ENCODE measurements at places on chromosomes 2 and 18.
A peak's percentile ranks its signal among the peaks of the same experiment; 100 is the strongest.

GRCh38 chr2:27954771-27955383 lies 64.3 kb downstream of the BABAM2 start:
- peak; percentile 84 for DNase-seq

DNA sequence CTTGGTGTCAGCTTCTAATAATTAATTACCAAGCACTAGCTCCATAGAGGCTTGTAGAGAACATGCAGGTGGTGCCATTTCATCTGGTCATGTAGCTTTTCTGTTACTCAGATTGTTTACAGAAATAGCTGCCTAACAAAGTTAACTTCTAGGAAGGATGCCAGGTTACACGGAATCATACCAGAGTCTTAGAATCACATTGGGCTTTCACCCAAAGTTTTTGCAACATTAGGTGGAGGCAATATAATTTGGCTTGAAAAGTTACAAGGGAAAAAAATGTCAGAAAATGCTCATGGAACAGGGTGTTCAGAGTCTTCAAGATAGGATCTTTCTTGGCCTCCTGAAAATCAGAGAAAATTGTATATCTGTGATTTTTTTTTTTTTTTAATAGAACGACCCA lies 135.6 kb downstream of the ARHGAP15 start:
- peak; percentile 72 for DNase-seq

- no peak for DNase-seq
These were observed 117.0 kb upstream of the EPAS1 start for GRCh38 chr2:46180189-46180588.

DNA sequence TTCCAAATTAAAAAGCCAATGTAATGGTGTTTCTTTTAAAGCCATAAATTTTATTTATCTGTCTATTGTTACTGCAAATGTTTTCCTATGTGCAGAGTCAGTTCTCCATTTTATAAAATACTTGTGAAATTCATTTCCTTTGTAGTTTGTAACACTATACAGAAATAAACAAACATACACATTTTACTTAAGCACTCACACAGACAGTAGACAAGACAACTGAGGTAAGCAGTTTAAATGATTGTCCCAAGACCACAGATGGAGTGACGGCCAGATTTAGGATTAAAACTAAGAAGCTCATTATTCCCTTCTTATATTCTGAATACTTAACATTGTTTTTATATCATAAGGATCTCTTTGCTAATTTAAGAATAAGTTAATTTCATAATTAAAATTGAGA lies 100.9 kb downstream of the BAZ2B start:
- no peak for DNase-seq

GRCh38 chr2:50596515-50596914 lies 435.4 kb downstream of the NRXN1 start:
- DNase-seq, result no peak

DNA sequence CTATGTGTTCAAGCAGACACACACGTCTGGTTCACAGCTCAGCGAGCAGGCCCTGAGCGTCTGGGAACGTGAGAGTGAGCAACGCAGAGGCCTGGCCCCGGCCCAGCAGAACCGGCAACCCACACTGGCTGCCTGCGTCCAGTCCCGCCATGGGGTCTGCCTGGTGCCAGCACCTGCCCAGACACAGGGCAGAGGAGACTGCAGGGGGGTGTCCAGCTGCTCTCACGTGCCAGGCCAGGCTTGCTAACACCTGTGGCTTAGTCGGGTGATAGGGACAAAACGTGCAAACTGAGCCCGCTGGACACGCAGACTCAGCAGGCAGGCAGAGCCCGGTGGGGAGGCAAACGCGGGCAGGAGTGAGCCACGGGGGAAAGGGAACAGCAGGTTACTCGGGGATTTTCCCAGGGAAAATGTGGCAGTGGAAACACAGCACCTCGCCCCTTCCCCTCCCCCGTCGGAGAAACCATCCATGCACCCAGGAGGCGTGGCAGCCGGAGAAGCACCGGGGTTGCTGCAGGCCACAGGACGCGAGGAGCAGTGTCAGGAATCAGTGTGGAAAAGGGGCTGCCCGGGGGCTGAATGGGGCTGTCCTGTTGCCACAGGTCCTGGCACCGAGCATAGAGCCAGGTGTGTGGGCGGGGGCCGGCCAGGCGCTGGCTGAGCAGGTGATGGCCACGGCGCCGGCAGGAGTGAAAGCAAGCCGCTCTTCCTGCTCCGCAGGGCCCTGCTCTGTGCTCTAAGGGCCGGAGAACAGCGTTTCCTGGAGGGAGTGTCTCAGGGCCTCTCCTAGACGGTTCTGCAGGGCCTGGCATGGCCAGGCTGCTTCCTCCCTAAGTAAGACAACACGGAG lies 154.7 kb downstream of the HDAC4 start:
- no peak for DNase-seq

- peak; percentile 4 for DNase-seq
These were observed 30.1 kb upstream of the FMNL2 start for GRCh38 chr2:152304836-152305235.

- DNase-seq, result no peak
These were observed 6.1 kb upstream of the TMEM185B start for GRCh38 chr2:120229341-120229740.

GRCh38 chr2:23482188-23482587 lies 97.2 kb downstream of the KLHL29 start:
- DNase-seq, result no peak

DNA sequence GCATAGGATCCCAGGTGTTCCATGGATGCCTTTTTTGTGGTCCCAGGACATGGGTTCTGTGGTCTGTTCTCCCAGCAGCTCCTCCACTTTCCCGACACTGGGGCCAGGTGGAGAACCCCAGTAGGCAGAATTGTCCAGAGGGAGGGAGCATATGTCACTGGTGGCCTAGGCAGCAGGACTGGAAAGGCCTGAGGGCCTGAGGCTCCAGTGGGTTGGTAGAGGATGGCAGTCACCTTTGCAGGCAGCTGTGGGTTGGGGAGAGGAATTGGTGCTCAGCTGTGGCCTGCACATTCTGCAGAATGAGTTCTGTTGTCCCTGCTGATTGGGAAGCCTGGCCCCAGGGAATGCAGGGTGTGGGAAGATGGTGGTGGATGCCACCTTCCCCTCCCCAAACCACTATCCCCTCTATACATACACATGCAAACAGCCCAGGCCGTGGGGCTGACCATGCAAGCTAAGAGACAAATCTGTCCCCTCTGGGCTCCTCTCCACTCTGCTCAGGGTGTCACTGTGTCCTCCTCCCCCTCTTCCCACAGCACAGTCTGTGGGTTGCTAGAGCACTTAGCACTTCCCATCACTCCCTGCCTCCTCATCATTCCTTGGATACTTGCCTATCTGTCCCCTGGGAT lies 11.4 kb downstream of the CTIF start:
- no peak for DNase-seq

DNA sequence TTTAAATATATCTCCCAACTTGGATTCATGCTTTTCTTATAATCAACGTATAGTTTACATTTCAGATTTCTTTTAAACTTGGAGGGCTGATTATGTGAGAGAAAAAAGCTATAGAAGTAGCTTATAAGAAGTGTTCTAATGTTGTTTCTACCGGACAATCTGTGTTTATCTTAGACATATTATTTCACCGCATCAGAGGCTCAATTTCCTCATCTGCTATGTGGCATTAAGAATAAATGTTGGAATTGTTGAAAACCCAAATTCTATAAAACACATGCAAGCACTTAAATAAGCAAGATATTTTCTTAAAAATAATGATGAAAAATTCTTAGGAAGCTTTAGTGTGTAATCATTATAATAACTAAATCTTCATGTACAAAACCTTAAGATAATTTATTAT lies 407.9 kb downstream of the HRH4 start:
- no peak for DNase-seq

DNA sequence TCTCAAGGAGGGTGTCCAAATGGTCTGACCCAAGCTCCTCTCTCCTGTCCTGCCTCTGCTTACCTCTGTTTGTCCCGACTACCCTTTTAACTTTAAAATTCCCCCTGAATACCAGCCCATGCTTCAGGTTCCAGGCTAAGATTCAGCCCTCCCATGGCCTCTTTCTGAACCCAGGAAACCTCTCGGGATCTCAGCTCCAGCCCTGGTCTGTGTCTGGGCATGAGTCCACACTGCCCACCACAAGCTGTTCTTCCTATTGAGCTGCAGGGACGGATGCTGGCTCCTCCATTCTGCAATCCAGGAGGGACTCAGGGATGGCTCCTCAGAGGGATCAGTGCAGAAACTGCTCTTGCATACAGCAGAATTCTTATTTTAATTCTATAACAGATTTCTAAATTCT lies 78.9 kb downstream of the MYT1L start:
- DNase-seq, result no peak

GRCh38 chr18:49371786-49372185 lies 88.7 kb downstream of the DYM start:
- DNase-seq, result peak; percentile 14

GRCh38 chr18:12334366-12334808 lies 26.3 kb downstream of the TUBB6 start:
- no peak for DNase-seq

DNA sequence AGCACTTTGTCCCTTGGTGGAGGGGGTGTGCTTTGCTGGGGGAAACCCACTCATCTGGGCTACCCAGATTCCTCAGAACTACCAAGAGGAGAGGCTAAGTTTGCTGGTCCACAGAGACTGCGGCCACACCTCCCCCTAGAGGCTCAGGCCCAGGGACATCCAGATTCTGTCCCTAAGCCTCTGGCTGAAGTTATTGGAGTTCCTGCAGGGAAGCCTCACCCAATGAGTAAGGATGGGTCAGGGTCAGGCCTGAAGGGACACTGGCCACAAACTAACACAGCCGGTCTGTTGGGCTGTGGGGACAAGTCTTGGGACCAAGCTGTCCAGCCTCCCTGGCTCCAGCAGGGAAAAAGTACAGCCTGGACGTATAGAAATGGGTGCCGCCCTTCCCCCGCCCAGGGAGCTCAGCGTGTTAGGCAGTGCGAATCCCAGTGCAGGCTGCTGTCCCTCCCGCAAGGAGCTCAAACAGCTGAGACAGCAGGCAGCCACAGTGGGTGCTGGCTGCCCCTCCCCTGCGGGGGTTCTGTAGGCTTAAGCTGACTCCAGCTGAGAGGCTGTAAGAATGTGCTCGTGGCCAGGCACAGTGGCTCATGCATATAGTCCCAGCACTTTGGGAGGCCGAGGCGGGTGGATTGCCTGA lies 86.9 kb upstream of the ARL5A start:
- DNase-seq, result no peak

DNA sequence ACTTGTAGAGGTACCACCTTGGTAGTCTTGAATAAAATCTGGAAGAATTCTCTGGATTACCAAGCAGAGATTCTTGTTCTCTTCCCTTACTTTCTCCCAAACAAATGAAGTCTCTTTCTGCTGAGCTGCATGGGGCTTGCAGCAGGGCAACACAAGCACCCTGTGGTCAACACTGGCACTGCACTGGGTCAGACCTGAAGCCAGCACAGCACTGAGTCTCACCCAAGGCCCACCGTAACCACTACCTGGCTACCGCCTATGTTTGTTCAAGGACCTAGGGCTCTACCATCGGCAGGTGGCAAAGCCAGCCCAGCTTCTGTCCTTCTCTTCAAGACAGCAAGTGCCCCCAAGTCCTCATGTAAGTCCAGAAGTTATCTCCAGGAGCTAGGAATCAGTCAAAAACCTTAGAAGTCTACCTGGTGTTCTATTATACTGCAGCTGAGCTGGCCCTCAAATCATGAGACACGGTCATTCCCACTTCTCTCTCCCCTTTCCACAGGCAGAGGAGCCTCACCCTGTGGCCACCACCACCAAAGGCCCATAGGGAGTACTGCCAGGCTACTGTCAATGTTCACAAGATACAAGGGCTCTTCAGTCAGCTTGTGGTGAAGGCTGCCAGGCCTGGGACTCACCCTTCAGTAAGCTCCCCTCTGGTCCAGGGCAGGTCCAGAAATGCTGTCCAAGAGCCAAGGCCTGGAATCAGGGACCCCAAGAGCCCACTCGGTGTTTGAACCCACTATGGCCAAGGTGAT lies 18.4 kb downstream of the VPS54 start:
- DNase-seq, result no peak

DNA sequence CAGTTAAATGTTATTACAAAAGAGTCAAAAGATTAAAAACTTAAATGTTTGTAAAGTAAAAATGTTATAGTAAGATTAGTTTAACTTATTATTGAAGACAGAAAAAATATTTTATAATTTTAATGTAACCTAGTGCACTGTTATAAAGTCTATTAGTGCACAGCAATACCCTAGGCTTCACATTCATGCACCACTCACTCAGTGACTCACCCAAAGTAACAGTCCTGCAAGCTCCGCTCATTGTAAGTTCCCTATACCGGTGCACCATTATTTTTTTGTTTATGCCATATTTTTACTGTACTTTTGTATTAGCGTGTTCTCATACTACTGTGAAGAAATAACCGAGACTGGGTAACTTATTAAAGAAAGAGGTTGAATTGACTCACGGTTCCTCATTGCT lies 759.7 kb upstream of the CDH7 start:
- no peak for DNase-seq

GRCh38 chr2:133434959-133435668 lies 133.1 kb downstream of the NCKAP5 start:
- no peak for DNase-seq

DNA sequence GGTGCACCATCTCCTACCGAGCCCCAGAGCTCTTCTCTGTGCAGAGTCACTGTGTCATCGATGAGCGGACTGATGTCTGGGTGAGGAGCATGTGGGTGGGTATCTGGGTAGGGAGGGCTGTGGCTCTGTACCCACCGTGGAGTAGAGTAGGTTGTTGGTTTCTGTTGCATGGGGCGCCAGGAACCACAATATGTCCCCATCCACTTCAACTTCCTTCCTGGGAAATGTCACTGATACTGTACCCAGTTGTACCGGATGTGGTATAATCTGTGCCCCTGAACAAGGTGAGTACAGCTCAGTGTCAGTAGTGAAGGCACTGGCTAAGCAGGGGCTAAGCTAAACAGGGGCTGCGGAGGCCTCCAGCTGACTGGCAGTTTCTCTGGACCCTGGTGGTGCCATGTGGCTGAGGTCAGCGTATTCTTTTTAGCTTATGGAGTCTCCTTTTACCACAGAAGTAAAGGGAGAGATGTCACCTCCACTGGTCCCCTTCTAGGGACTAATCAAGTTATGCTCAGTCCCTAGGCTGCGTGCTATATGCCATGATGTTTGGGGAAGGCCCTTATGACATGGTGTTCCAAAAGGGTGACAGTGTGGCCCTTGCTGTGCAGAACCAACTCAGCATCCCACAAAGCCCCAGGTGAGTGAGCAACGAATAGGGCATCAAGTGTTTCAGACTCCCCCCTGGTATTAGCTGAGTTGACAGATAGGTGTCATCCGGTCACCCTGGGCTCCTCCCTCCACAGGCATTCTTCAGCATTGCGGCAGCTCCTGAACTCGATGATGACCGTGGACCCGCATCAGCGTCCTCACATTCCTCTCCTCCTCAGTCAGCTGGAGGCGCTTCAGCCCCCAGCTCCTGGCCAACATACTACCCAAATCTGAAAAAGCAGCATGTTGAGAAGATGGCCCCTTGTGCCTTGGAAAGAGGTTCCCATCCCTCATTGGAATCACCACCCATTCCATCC lies 2.7 kb downstream of the STK16 start:
- DNase-seq, result no peak

GRCh38 chr2:73081181-73081671 lies 9.7 kb upstream of the SFXN5 start:
- no peak for DNase-seq

Data from BJ (cell line).